ENCODE measurements at places on chromosomes 2 and 18. TPM values are rescaled to one million over a fixed set of nuclear protein-coding genes. Genes with fewer than 3 reads are reported as not detected.

Gene RAPGEF4
- 5.7 TPM for total RNA-seq

Gene TDRD15
- total RNA-seq: not detected

Gene CREG2
- 1.6 TPM for total RNA-seq

Gene MPPE1
- total RNA-seq: 20.9 TPM

Gene TXNDC2
- total RNA-seq: not detected

Gene SCN9A
- total RNA-seq: 14.1 TPM

Gene NT5DC4
- not detected for total RNA-seq

Gene MEP1B
- total RNA-seq: not detected

Gene ARHGAP25
- total RNA-seq: 4.7 TPM

Gene FAM228A
- total RNA-seq: 0.52 TPM

Gene WNT6
- total RNA-seq: not detected

Gene EPAS1
- total RNA-seq: 13.6 TPM

Gene C1QL2
- not detected for total RNA-seq

Gene ADNP2
- total RNA-seq: 8.4 TPM

Gene ADGRF3
- total RNA-seq: not detected

Gene GEN1
- 11.0 TPM for total RNA-seq

Gene OR6B2
- total RNA-seq: not detected

Gene SLC40A1
- 97.6 TPM for total RNA-seq

Gene LCLAT1
- total RNA-seq: 18.8 TPM

Gene ALK
- total RNA-seq: 0.52 TPM

Gene RGPD3
- total RNA-seq: 0.52 TPM

Gene PHLPP1
- total RNA-seq: 11.5 TPM

Gene CCL20
- total RNA-seq: not detected

Gene SPATA3
- total RNA-seq: not detected

Gene SH3BP4
- 8.9 TPM for total RNA-seq

Gene SERPINB10
- 1.0 TPM for total RNA-seq

Gene SP140
- 0.52 TPM for total RNA-seq

Gene DYNAP
- total RNA-seq: not detected

Gene MOCOS
- 0.52 TPM for total RNA-seq

Gene AKAIN1
- total RNA-seq: not detected

Gene DAPL1
- total RNA-seq: not detected

Gene LHCGR
- total RNA-seq: 4.2 TPM

Gene MRPL33
- 121 TPM for total RNA-seq

Gene PLGLB2
- 2.1 TPM for total RNA-seq

Gene LYG2
- total RNA-seq: not detected

Gene ELOA2
- not detected for total RNA-seq

Gene PIK3C3
- total RNA-seq: 50.1 TPM

Gene CNTNAP5
- total RNA-seq: not detected

Gene PTPRM
- 68.9 TPM for total RNA-seq

Gene M1AP
- not detected for total RNA-seq

Gene KCNG2
- 0.52 TPM for total RNA-seq

Gene RASGRP3
- total RNA-seq: 49.1 TPM

Gene GRB14
- total RNA-seq: 5.7 TPM

Gene SRBD1
- total RNA-seq: 57.9 TPM

Gene ALS2
- 28.2 TPM for total RNA-seq

Gene TRAK2
- 32.9 TPM for total RNA-seq

Gene CENPO
- total RNA-seq: 6.8 TPM

Gene FSIP2
- total RNA-seq: 1.0 TPM

Gene TUBA3E
- total RNA-seq: not detected

Gene DNAJC27
- total RNA-seq: 8.4 TPM

Gene IL1RL2
- not detected for total RNA-seq

Gene CAPN13
- total RNA-seq: not detected
